ENCODE measurements at places on chromosomes 7 and 10.

DNA sequence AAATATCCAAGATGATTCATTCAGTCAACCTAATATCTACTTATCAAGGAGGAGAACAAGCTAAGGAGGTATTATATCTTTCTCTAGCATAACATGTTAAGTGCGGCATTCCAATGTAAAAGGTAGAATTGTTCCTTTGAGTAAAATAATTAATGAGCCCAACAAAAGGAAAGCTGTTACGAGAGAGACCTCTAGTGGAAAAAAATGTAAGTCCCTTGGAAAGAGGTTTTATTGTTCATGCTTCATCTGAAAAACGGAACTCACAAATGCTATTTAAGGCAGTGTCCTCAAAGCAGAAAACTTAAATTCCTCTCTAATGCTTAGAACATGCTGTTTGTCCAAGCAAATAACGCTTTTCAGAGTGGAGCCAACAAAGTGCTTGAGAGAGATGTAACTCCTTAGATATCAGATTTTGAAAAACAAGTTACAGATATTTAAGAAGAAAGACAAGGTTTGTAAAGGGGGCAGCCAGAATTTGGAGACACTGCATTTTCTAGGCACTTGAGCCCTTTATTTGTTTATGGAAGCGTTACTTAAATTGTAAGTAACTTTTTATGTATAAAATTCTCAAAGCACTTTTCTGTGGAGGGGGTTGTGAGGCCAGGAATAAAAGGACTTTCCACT is 119.9 kb downstream of the TFEC start:
- DNase-seq = no peak

GRCh38 chr7:5681423-5681822 is 100.0 kb downstream of the RNF216 start:
- no peak for DNase-seq

- no peak for DNase-seq
These were observed 29.0 kb upstream of the KNDC1 start for GRCh38 chr10:133131053-133131452.

DNA sequence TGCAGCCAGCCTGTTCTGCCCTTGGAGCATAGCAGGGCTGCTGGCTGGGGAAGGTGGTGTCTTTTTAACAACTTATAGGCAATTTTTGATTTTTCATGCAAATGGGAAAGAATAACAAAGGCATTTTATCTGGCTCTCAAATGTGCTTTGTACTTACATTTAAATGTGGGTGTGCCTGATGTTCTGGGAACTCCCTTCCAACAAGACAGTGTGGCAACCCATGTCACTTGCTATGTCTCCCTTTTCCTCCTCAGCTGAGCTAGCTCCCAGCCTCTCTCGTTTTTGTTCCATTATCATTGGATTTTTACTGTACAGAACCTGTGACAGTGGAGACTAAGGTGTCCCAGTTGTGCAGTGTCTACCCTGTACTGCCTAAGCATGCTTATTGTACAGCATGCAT is 93.5 kb upstream of the PDCD4 start:
- no peak for DNase-seq

DNA sequence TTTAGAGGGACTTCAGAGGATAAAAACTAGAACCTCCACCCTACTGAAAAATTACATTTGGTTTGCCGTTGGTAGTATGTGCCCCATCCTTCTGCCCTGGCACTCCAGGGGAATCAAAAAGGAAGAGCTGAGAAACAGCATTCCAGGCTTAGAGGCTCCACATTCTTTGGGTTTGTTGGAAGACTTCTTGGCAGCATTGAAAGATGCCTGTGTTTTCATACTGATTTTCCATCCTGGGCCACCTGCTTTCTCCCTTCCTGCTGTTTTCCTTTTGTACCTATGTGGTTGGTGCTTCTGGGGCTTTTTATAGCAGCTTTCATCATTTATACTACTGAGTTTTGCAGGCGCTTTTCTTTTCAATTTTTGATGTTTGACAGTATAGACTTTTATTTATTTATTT is 61.7 kb downstream of the AUTS2 start:
- no peak for DNase-seq

DNA sequence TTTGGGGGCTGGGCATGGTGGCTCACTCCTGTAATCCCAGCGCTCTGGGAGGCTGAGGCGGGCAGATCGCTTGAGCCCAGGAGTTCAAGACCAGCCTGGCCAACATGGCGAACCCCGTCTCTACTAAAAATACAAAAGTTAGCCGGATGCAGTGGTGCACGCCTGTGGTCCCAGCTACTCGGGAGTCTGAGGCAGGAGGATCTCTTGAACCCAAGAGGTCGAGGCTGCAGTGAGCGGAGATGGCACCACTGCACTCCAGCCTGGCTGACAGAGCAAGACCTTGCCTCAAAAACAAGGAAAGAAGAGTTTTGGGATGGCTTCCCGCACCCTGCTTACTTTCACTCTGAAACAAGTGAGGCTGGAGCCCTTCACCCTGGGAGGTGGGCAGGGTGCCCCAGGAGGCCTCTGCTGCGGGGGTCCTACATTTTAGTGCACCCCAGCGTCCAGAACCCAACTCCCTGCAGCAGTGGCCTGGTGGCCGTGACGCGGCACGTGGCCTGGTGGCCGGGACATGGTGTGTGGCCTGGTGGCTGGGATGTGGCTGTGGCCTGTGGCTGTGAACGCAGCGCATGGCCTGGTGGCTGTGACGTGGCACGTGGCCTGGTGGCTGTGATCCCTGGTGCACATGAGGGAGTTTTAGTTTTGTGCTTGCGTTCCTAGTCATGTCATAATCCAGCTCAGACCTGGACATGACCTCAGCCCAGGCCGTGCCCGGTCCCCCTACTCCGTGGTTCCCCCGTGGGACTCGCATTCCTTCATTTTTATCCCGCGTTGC is 9.3 kb downstream of the KNDC1 start:
- DNase-seq = no peak

DNA sequence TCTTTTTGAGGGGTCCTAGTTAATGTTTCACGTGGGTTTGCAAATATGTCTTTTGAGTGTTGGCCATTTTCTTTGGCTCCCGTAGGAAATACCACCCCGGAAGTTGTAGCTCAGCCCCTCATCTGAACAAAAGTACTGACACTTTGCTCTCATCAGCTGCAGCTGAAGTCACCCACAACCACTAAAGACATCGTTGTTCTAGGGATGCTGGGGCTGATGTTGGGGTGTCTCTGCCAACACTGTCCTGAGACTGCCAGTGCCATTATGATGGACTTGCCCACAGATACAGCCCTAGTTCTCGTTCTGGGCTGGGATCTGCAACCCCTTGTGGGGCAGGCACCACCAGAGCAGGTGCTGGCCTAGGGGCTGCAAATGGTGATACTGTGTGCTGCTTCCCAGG is 82.6 kb upstream of the ARHGAP21 start:
- no peak for DNase-seq

- no peak for DNase-seq
These were observed 35.0 kb upstream of the SRI start for GRCh38 chr7:88254721-88255424.

- DNase-seq = no peak
These were observed 207.6 kb upstream of the TMEM72 start for GRCh38 chr10:44703241-44704155.

- no peak for DNase-seq
These were observed 57.4 kb downstream of the MKLN1 start for GRCh38 chr7:131385039-131385605.

DNA sequence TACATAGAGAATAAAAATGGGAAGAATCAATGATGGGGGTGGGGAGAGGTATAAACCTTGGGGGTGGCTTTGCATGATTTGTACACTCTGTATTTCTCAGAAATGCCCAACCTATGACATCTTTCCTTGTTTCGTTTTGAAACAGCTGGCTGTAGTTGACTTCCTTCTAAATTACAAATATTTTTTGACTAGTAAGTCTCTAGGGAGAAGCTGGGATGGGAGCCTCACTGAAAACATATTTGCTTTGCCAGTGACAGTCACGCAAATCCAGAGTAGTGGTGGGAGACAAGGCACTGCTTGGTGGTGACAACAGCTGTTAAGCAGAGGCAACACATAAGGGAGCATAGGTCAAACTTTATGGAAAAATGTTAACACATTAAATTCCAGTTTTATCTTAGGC is 440.5 kb downstream of the SEMA3D start:
- DNase-seq = no peak

DNA sequence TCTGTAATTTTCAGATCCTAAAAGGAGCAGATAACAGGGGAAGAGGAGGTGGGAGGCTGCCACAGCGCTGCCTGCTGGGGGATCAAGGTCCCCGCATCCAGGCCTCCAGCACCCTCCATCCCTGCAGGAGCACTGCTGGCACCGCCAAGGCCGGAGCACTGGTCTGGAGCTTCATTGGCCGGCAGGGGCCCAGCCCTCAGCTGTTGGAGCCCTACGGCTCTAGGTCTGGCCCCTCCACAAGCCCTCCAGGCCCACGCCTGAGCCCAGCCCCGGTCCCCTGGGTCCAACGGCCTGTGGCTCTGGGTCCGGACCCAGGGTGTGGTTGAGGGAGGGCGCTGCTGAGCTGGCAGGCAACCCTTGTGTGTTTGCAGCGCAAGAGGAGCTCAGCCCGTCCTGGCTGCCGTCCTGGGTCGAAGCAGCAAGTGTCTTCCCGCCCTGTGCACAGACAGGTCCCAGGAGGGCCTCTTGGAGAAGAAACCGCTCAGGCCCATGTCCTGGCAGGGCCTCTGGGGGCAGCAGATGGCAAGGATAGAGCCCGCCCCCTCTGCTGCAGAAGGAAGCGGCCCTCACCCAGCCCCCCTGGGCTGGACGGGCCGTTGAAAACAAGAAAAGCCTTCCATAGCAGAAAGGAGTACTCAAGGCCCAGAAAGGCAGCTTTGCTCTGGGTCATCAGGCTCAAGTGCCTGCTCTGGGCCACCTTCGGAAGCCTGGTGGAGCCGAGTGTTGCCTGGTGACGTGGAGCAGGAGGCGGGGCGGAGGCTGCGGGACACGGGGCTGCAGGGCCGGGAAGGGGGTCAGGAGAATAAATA is 54.3 kb upstream of the TNRC18 start:
- no peak for DNase-seq

- DNase-seq = peak; percentile 53
These were observed 561 bp downstream of the PLEKHA1 start for GRCh38 chr10:122374859-122375678.

DNA sequence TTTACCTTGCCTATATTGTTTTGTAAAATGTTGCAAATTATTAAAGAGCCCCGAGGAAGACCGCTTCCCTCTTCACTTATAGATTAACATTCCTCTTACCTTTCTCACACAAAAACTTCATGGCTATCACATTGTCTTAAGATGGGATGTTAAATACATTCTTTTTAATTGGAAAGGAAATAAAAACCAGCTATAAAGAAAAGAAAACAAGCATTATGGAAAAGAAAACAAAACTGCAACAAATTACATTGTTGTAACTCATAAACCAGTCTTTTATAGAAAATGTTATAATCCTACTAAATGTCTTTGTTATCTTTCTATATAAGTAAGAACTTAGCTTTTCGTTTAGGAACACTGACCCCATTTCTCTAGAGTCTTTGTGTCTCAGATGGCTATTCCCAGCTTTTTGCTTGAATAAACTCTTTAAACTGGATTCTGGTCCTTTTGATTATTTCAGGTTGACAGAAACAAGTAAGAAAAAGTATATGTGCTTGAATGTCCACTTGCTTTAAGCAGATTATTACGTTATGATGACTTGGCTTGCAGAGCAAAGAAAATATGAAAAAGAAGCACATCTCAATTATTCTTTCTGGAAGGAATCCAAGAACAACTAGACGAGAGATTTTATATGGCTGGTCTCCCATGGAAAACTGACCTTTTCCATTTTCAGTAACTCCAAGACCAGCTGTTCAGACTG is 128.2 kb downstream of the AKR1D1 start:
- DNase-seq = no peak

Measured in activated CD4-positive, alpha-beta T cell treated with anti-CD3 and anti-CD28 coated beads, Interleukin-2, amount 50 U/mL, for 4 hours (primary cell).